Activated CD4-positive, CD25-positive, alpha-beta regulatory T cell treated with anti-CD3 and anti-CD28 coated beads, Interleukin-2, amount 50 U/mL, for 72 hours (primary cell): ENCODE measurements at places on chromosomes 7 and 10.

DNA sequence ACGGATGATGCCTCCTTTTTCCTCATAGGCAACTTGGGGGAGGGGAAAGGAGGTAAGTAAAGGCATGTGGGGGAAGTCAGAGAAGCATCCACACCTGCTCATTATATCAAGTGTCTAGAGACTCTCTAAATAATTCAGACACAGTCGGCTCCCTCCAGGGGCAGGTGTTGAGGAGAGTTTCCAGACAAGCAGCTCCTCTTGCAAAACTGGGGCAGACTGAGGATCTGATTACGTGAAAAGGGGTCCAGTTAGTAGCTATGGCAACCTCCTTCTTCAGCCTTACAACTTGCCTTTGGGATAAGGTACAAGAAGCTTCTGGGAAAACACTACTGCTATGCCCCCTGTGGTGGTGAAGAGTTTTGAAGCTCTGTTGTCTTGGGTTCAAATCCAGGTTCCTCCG, 39.0 kb upstream of the SORBS1 start:
- DNase-seq = no peak

GRCh38 chr7:28296571-28297483, 115.5 kb upstream of the CREB5 start:
- peak; percentile 41 for DNase-seq

- DNase-seq = no peak
Measured at GRCh38 chr7:25770235-25770634, 381.8 kb upstream of the NFE2L3 start.

DNA sequence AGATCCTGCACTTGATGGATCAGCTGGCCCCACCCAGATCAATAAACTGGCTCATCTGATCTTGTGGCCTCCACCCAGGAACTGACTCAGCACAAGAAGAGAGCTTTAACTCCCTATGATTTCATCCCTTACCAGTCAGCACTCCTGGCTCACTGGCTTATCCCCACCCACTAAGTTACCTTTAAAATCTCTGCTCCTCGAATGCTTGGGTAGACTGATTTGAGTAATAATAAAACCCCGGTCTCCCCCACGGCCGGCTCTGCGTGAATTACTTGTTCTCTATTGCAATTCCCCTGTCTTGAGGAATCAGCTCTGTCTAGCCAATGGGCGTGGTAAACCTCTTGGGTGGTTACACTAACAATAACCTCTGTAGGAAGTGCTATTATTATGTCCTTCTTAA, 83.7 kb downstream of the MBL2 start:
- DNase-seq = no peak

- no peak for DNase-seq
Measured at GRCh38 chr10:359762-360161, 224.5 kb downstream of the ZMYND11 start.

DNA sequence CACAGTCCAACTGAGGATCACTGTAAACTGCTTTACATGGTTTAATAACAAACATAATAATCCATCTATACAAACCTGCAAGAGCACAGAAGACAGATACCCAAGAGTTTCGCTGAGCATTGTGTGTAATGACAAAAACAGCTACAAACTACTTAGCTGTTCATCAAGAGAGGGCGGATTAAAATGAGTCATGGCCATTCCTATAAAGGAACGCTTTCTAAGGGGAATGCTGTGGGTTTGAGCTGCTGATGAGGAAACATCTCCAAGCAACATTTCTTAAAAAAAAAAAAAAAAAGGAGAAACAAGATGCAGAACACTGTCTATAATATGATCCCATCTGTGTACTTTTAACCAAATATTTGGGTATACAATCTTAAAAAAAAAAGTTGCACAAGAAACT, 33.8 kb downstream of the VOPP1 start:
- DNase-seq = no peak

- DNase-seq = no peak
Measured at GRCh38 chr10:86170255-86171108, 196.1 kb downstream of the GRID1 start.

- no peak for DNase-seq
Measured at GRCh38 chr7:83782628-83783027, 133.7 kb upstream of the SEMA3E start.

DNA sequence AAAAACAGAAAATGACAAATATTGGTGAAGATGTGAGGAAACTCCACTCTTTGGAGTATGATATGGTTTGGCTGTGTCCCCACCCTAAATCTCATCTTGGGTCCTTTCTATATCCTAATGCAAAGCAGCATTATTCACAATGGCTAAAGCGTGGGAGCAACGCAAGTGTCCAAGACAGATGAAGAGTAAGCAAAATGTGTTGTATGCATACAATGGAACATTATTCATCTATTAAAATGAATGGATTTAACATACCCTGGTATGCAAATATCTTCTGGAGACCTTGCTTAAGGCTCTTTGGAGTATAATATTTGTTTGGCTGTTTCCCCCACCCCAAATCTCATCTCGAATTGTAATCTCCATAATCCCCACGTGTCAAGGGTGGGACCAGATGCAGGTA, 839.8 kb upstream of the POM121L12 start:
- DNase-seq = no peak

GRCh38 chr7:87934699-87935383, 790 bp downstream of the ADAM22 start:
- no peak for DNase-seq

GRCh38 chr7:45543473-45543872, 30.7 kb upstream of the ADCY1 start:
- DNase-seq = no peak

GRCh38 chr10:52019656-52020055, 294.4 kb upstream of the DKK1 start:
- DNase-seq = no peak

GRCh38 chr10:114652402-114653368, 5.4 kb downstream of the ABLIM1 start:
- no peak for DNase-seq

DNA sequence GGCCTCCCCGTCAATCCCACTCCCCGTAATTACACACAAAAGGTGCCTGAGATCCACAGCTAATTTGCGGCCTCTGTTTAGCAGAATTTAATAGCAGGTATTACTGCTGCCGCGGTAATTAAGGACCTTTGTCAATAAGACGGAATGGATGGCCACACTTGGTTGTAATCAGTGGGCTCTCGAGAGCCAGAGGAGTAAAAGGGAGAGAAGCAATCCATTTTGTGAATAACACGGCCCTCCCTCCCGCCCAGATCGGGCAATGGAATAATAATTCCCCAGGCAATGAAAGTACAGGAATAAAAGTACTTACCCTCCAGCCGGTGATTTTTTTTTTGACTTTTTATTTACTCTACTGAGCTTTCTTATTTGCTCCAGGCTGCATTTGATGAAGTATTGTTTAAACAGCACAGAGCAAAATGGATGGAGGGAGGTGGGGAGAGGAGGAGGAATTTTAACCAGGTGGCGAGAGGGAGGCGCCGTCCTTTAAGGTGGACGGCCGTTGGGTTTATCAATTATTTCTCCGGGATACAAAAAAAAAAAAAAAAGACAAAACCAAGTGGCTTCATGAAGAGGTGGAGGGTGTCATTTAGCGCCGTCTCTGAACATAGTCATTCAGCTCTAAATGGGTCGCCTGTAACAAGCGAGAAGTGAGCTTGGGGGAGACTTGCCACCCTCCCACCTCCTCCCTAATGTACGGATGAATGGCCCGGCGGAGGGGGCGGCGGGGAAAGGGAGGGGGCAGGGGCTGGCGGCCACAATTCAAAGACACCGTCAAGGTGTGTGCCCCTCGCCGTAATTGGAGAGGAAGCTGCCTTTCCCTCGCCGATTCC, 120.3 kb downstream of the BUB3 start:
- no peak for DNase-seq

- no peak for DNase-seq
Measured at GRCh38 chr7:148434181-148434757, 156.3 kb upstream of the C7orf33 start.

DNA sequence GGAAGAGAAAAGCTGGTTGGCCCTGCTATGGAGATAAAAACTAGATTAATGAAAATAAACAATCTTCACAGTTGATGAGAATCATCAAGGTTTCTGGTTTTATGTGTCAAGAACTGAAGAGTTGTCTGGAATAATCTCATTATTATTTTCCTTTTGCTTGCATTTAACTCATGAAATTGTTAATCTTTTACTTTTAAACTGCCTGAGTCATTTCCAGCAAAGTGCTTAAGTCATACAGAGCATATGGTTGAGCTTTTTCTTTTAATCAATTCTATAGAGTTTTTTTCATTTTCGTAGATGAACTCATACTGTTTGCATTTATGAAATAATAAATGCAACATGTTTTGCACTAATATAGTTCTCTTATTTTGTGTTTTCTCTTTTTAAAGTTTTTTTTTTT, 747.9 kb downstream of the NXPH1 start:
- no peak for DNase-seq

- no peak for DNase-seq
Measured at GRCh38 chr10:93030409-93030808, 30.2 kb upstream of the CYP26C1 start.

DNA sequence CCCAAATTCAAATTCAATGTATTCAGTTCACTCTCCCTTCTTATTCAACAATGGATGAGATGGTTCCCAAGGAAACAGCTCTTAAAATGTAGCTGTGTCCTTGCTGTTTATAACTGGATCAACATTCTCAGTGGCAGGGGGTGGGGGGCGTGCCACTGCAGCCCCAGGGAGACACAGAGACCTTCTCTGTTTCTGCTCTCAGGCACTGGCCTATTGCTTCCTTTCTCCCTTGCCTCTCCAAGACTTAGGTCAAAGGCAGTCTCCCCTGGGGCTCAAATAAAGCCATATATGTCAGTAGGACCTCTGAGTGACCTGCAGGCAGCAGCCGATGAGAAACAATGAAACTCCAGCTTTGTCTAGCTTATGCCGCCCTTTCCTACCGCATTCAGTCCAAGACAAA, 20.7 kb downstream of the VSTM4 start:
- DNase-seq = no peak
